ENCODE measurements at places on chromosomes 7 and 10. TPM values are rescaled to one million over a fixed set of nuclear protein-coding genes. Genes with fewer than 3 reads are reported as not detected.

CLRN3 gene
- total RNA-seq: not detected

AKR1E2 gene
- 4.6 TPM for total RNA-seq

KMT2C gene
- 43.8 TPM for total RNA-seq

FGL2 gene
- total RNA-seq: 39.3 TPM
